Left hindlimb (tissue), 1 donor: ENCODE measurements at places on chromosomes 3 and 15.

DNA sequence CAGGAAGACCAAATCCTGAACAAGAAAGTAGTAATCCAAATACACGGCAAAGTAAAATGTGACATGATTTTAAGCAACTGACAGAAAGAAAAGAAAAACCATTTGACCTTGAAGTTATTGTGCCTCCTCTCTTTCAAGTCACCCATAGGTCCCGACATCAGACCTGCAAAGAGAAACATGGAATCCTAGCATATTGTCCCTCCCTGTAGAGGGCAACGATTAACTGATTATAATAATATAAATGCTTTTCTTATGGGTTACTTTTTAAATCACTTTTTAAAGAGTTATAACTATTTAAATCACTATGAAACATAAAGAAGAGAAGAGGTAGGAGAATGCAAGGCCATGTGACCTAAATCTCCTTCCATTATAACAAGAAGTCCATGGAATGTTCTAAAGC lies 143.2 kb upstream of the LIPC start:
- no peak for DNase-seq

- DNase-seq, result no peak
Observed at GRCh38 chr3:14539742-14540491, at the start of gene GRIP2. TSS of gene GRIP2 (minus strand) at chr3:14540342. CDS start at chr3:14540308, 34 bp downstream.

GRCh38 chr3:146274833-146275232 lies 23.9 kb upstream of the PLSCR4 start:
- no peak for DNase-seq

DNA sequence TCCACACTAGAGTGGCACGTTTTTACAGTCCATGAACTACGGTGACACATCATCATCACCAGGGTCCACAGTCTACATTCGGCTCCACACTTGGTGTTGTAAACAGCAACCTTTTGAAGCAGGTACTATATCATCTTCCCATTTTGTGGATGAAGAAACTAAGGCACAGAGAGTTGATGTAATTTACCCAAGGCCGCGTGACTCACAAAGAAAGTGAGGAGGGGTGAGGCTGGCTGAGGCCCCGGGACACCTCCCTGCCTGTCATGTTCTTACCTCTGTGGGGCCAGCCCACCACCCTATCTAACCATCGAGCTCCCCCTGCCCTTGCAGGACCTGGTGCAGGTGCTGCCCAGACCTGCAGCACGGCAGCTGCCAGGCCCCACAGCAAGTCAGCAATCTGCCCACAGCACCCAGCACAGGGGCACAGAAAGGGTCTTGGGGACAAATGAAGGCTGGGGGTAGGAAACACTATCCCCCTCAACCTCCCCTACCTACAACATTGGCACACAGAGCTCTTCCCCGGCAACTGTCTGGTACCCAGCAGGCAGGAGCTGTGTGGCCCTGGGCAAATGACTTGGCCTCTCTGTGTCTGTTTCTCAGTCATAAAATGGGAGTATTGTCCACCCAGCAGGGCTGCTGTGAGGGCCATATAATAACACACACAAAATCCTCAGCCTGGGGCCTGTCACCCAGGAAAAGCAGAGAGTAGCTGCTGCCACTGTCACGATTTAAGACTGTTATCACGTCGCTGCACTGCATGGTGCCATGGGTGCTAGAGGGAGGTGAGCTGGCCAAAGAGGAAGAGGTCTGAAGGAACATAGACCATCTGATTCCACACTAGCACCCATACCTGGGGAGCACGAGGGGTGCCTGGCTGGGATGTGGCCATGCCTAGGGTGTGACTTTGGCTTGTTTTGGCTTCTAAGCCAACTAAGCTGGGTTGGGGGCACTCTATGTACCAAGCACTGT lies 115.1 kb downstream of the IQSEC1 start:
- no peak for DNase-seq

GRCh38 chr15:60682615-60683014 lies 203.7 kb upstream of the ICE2 start:
- DNase-seq, result no peak

DNA sequence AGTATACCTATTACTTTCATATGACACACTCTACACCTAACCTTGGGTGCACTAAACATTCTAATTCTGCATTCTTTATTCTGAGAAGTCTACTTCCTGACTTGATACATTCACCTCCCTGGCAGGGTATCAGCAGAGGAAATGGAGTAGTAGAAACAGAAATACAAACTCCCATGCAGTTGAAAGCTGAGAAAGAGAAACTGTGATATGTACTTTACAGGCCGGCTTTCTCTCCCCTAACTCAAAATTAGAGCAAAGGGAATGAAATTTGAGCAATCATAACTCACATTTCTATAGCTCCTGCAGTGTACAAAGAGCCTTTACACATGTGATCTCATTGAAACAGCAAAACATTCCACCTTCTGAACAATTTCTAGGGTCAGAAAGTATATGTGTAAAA lies 135.5 kb upstream of the COL8A1 start:
- DNase-seq, result no peak

- DNase-seq, result no peak
Observed at GRCh38 chr15:79321876-79322275, 11.0 kb downstream of the TMED3 start.

DNA sequence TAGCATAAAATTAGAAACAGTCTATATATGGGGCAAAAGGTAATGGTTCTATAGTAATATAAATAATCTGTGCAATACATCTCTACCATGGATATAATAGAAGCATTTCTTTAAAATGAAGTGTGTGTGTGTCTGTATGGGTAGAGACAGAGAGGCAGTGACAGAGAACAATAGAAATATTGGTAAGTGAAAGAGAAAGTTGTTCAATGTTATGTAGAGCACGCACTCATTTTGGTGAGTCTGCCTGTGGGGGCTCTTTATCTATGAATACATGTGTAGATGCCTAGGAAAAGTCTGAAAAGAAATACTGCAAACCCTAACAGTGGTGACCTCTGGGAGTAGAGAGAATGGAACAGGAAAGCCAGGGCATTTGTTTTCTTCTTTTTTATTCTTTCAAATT lies 182.6 kb downstream of the STAC start:
- no peak for DNase-seq

- no peak for DNase-seq
Observed at GRCh38 chr3:136134091-136134490, 62.0 kb downstream of the MSL2 start.

- peak; percentile 31 for DNase-seq
Observed at GRCh38 chr3:35296533-35296932, 342.8 kb upstream of the ARPP21 start.

DNA sequence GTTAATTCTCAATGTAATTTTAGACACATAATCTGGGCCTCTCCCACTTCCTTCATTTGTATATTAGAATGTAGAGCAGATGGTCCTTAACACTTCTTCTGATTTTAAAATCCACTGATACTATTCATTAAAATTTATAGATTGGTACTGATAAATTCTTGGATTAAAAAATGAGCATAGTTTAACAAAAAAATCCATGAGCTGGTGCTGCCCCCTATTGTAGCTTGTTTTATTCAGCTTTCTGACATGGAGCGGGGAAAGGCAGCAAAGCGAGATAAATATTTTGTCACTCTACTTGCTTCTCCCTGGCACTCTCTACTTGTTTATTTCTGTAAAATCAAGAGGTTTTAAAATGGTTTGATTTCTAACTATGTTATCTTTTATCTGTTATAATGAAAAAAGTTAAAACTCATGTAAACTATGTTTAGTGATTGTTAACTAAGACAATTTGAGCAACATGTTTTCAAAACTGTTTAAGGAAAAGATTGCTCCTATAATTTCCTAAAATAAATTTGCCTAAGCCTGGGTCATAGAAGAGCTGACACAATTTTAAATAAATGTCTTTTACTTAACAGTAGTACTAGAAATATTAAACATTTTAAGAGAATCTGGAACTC lies 26.5 kb upstream of the PLOD2 start:
- peak; percentile 28 for DNase-seq

DNA sequence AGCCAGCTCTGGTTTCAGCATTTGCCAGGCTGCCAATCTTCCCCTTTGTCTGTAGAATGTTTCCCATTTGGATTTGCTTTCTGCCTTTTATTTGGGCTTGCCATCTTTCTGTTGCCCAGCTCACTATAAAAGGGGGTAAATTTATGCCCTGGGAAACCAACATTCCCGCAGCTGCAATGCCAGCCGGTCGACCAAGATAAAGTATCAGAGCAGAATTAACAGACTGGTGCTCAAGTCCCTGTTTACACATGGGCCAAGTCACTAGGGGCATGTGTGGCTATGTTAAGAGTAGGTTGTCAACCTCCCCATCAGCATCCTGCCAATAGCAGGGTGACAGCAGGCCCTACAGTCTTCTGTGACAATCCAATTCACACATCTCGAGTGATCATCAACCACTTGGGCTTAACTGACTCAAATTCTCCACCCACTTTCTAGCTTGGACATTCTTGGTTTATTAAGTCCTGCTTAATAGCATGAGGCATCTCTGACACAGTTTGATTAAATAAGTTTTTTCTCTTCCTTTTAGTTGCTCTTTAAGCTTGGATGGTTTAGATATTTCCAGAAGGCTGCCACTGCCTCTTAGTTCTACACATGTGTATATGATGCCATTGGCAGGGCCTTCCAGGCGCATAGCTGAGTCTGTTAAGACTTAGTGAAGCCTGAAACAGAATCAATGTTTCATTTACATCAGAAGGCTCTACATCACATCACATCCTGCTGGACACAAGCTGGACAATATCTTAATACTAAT lies 24.1 kb upstream of the VEPH1 start:
- DNase-seq, result no peak

DNA sequence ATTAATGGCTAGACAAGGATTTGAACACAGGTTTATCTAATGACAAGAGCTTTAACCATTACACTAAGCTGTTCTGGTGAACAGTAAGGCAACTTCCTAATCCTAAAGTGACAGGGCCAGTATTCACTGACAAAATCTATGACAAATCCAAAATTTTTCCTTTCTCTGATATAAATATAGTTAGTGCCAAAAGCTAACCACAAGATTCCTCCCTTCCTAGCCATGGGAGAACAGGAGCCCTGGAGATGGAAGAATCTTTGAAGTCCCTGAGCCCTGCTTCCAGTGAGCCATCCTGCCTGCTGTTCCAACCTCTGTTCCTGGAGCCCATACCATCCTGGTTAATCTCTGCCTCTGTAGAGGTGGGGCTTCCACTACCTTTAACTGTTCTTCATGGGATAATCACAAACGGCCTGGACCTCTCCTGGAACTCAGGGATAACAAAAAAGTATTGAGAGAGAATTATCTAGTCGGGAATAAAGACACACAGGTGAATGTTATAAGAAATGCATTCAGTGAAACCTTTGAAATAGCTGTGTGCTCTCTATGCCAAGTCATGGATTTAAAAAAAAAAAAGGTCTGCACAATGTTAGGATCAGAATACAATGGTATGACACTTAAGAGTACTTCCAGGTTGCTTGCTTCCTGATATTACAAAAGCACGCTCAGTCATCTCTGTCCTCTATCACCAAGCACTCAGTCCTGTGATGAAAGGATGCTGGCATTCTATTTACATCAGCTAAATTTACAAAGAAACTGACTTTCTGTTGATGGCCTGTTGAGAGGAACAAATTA lies 235.8 kb downstream of the SUCLG2 start:
- no peak for DNase-seq

GRCh38 chr3:8621872-8622271 lies 22.7 kb downstream of the SSUH2 start:
- no peak for DNase-seq

- DNase-seq, result no peak
Observed at GRCh38 chr3:33758281-33758680, 40.1 kb upstream of the PDCD6IP start.

GRCh38 chr15:79339588-79340314 lies 28.8 kb downstream of the TMED3 start:
- no peak for DNase-seq

DNA sequence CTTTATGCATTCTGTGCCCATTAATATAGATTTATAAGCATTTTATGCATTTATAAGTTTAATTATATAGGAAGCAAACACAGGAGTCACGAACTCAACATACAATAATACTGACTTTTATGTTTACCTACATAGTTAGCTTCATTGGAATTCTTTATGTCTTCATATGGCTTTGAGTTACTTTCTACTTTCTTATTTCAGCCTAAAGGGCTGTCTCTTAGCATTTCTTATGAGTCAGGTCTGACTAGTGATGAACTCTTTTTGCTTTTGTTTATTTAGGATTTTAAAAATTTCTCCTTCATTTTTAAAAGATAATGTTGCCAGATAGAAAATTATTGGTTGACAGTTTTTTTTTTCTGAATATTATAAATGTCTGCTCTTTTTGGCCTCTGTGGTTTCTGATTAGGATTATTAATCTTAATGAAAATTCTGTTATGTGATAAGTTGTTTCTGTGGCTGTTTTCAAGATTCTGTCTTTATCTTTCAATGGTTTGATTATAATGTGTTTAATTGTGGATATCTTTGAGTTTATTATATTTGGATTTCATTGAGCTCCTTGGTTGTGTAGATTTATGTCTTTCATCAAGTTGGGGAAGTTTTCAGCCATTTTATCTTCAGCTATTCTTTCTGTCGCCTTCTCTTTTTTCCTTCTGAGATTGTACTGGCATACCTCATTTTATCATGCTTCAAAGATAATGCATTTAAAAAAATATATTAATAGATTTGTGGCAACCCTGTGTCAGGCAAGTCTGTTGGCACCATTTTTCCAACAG lies 54.3 kb downstream of the ATP2C1 start:
- DNase-seq, result no peak

GRCh38 chr15:40695469-40695890 lies 506 bp downstream of the RAD51 start:
- DNase-seq, result peak; percentile 40

GRCh38 chr3:164250923-164251322 lies 827.4 kb downstream of the SI start:
- DNase-seq, result no peak

- no peak for DNase-seq
Observed at GRCh38 chr3:197302696-197303341, 4.4 kb upstream of the DLG1 start.

DNA sequence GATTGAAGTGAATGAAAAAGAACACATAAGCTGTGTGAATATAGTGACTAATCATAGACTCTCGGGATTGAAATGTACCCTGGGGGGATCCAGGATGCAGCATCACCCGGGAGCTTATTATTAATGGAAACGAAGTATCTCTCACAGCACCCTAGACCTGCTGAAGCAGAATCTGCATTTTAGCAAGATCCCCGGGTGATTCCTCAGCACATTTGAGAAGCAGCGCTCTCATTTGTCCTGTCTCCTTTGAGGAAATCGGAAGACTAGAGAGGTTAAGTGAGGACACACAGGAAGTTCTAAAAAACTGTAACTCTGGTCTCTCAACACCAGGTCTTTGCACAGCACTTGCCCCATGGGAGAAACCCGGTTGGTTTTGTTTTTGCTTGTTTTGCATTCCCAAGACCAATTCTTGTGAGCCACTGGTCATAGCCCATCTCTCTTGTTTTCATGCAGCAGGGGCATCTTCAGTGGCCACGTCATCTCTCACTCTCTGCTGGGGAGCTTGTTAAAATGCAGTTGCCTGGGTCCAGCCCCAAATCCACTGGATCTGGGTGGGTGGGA lies 30.2 kb downstream of the ZNF710 start:
- DNase-seq, result no peak
